Activated T-cell treated with anti-CD3 and anti-CD28 coated beads for 4 hours (primary cell): ENCODE measurements at places on chromosomes 11 and 22.

DNA sequence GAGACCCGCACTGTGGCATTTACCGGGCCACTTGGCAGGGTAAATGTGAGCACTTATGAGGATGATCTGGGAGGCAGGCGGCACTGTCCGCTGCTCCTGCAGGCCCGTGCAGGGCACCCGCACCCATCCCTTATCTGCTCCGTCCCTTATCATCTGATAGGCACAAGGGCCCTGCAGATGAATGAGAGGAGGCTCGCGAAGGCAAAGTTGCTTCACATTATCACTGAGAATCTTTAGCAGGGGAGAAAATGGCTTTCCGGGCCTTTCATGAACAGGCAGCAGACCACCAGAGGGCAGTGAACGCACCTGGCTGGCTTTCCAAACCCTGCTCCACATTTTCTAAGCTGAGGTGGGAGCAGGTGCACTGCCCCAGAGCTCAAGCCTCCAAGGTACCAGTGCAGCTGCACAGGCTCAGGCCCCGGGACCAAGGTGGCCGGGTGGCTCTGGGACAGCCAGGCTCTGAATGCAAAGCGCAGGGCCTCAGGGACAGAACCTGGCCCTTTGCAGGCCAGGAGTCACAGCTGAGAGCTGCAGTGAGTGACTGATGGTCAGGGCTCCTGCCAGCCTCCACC lies 165.6 kb downstream of the SHANK2 start:
- no peak for DNase-seq

- no peak for DNase-seq
Observed at GRCh38 chr11:119436093-119436492, 13.1 kb upstream of the THY1 start.

- DNase-seq: peak; percentile 5
Observed at GRCh38 chr11:18802381-18803257, 11.0 kb upstream of the PTPN5 start.

DNA sequence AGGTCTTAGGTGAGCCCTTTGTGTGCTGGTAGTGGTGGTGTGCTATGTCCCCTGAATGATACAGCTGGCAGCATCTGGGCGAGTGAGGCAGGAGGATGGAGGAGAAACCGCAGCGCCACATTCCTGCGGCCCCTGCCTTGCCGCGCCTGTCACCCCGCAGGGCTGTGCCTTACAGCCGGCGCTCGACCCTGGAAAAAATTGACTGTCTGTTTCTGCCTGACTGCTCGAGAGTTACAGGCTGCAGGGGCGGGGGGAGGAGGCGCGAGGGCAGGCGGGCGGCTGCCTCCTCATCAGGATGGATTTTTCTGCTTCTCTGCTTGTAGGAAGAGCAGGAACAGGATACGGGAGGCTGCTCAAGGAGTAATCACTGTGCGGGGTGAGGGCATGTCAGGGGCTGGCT lies 443.4 kb downstream of the MIAT start:
- DNase-seq: no peak

DNA sequence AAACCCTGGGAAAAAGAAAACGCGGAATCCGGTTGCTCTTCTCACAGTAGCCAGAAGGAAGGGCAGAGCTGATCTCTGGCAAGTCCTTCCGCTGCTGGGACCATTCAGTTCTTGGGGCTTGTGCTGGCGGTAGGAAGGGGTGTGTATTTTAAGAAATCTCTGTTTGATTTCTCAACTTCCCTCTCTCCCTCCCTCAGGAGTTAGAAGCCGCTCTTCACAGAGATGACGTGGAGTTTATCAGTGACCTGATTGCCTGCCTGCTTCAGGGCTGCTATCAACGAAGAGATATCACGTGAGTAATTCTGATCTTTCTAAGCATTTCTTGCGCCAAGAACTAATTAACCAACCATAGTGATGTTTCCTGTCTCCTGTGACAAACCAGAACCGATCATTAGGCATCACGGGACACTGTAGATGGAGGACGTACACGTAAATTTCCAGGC lies 85.9 kb upstream of the SLC25A18 start:
- DNase-seq: no peak
